Effector memory CD4-positive, alpha-beta T cell (primary cell): ENCODE measurements at places on chromosomes 6 and 20.

- H3K27me3 ChIP-seq, result no peaks in the 10 kb centered on the region
- H3K4me3 ChIP-seq, result no peak overlapping the region
- H3K36me3 ChIP-seq, result no peaks in the 10 kb centered on the region
- H3K27ac ChIP-seq, result no peak overlapping the region
- H3K4me1 ChIP-seq, result no peaks in the 10 kb centered on the region
These were observed 90.5 kb upstream of the TBX18 start for GRCh38 chr6:84854811-84855400.

DNA sequence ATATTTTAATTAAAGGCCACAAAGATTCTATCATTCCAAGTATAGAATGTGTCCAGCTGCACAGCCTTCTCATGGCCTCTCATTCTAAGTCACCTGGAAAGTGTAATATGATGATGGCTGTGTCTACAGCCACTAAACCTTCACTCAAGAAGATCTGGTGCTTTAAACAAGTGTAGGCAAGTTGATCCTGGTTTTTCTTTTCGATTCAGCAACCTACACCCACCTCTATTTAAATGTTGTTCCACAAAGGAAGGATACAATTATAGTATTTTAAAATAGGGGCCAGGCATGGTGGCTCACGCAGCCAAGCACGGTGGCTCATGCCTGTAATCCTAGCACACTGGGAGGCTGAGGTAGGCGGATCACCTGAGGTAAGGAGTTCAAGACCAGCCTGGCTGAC lies 25.5 kb upstream of the DST start:
- H3K27me3 ChIP-seq, result no peaks in the 10 kb centered on the region
- DNase-seq, result no peak
- H3K4me1 ChIP-seq, result no peaks in the 10 kb centered on the region
- no peaks in the 10 kb centered on the region for H3K36me3 ChIP-seq
- no peak overlapping the region for H3K4me3 ChIP-seq

DNA sequence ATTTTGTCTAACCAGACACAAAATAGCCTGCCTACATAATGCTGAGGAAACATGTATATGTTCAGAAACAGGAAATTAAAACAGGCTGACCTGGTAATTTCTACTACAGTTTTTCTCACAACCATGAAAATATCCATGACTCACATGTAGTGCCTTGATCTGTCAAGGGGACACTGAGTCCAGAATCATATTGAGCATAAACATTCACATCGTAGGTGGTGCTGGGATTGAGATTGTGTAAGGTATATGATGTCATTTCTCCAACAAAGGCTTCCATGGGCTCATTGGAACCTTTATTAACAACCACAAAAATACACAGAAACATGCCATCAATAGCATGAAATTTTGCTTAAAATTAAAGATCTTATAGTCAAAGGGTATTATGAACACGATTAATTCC lies 80.9 kb downstream of the COL12A1 start:
- no peaks in the 10 kb centered on the region for H3K4me1 ChIP-seq
- no peaks in the 10 kb centered on the region for H3K27me3 ChIP-seq
- H3K27ac ChIP-seq, result no peak overlapping the region
- DNase-seq, result no peak

- no peak overlapping the region for H3K27ac ChIP-seq
- no peaks in the 10 kb centered on the region for H3K36me3 ChIP-seq
- no peak for DNase-seq
- H3K27me3 ChIP-seq, result no peaks in the 10 kb centered on the region
- H3K4me1 ChIP-seq, result no peaks in the 10 kb centered on the region
These were observed 198.5 kb upstream of the TAB2 start for GRCh38 chr6:149118737-149119653.
